ENCODE measurements at places on chromosomes 12 and 14.

DNA sequence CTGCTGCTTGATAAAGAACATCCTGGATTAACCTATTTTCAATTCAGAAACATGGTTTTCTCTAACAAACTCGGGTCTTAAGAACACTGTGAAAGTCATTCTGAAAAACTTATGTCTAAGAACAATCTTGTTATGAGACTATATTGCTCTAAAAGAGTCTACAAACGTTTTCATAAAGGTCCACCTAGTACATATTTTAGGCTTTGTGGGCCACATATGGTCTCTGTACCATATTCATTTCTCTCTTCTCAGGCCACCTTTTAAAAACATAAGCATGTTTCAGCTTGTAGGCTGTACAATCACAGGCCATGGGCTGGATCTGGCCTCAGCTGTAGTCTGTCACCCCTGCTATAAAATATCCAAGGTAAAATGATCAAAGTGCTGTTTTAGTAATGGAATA, 39.9 kb downstream of the PPP4R3A start:
- no peak for DNase-seq

DNA sequence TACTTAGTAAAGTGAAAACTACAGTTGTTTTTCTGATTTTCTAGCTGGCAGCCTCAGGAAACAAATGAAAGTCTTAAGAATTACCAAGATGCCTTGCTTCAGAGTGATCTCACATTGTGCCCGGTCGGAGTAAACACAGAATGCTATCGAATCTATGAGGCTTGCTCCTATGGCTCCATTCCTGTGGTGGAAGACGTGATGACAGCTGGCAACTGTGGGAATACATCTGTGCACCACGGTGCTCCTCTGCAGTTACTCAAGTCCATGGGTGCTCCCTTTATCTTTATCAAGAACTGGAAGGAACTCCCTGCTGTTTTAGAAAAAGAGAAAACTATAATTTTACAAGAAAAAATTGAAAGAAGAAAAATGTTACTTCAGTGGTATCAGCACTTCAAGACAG, 28.9 kb downstream of the RXYLT1 start:
- DNase-seq = no peak

GRCh38 chr12:19908830-19909229, 459.5 kb upstream of the PDE3A start:
- no peak for DNase-seq

GRCh38 chr12:62627181-62627580, 160.6 kb downstream of the MON2 start:
- no peak for DNase-seq

GRCh38 chr14:105865266-105865903, 339.0 kb downstream of the TMEM121 start:
- no peak for DNase-seq
